ENCODE measurements at places on chromosomes 3 and 15. TPM values are rescaled to one million over a fixed set of nuclear protein-coding genes. Genes with fewer than 3 reads are reported as not detected.

The KIF15 gene
- 0.25 TPM for total RNA-seq

The TMCO5A gene
- total RNA-seq: not detected

The GDPGP1 gene
- 2.7 TPM for total RNA-seq

The GLCE gene
- 4.8 TPM for total RNA-seq

The MST1R gene
- total RNA-seq: 0.81 TPM

The SLITRK3 gene
- not detected for total RNA-seq

The NRG4 gene
- 9.8 TPM for total RNA-seq

The NEK10 gene
- total RNA-seq: 12.8 TPM

The NAALADL2 gene
- total RNA-seq: 0.46 TPM

The PLOD2 gene
- 4.8 TPM for total RNA-seq

The CP gene
- 0.85 TPM for total RNA-seq

The SELENOT gene
- total RNA-seq: 69.6 TPM

The OXTR gene
- 0.20 TPM for total RNA-seq

The PTPRG gene
- 25.9 TPM for total RNA-seq

The HCLS1 gene
- 6.6 TPM for total RNA-seq

The IQCF5 gene
- not detected for total RNA-seq

The ELL3 gene
- 2.1 TPM for total RNA-seq

The LARP6 gene
- total RNA-seq: 14.8 TPM

The WDR49 gene
- total RNA-seq: 0.60 TPM

The TMEM212 gene
- not detected for total RNA-seq

The FRMD4B gene
- 2.2 TPM for total RNA-seq

The CHL1 gene
- total RNA-seq: 2.9 TPM

The ADAMTSL3 gene
- total RNA-seq: 0.86 TPM

The SLC12A8 gene
- total RNA-seq: not detected

The AMIGO3 gene
- 0.10 TPM for total RNA-seq

The LRRC3B gene
- total RNA-seq: 0.07 TPM

The CADPS gene
- not detected for total RNA-seq

The TMEM207 gene
- not detected for total RNA-seq

The LYZL4 gene
- not detected for total RNA-seq

The MUSTN1 gene
- 385 TPM for total RNA-seq

The CCDC80 gene
- 0.63 TPM for total RNA-seq

The FGD5 gene
- 5.0 TPM for total RNA-seq

The EFCC1 gene
- total RNA-seq: 1.2 TPM
